HL-60 (cell line): ENCODE measurements at places on chromosomes 4 and X.

- no peak for DNase-seq
Observed at GRCh38 chrX:37678574-37678973, 7.0 kb upstream of the XK start.

GRCh38 chr4:13816472-13816871 lies 188.9 kb upstream of the BOD1L1 start:
- no peak for DNase-seq

- DNase-seq: no peak
Observed at GRCh38 chrX:148492057-148492456, 8.4 kb upstream of the AFF2 start.

DNA sequence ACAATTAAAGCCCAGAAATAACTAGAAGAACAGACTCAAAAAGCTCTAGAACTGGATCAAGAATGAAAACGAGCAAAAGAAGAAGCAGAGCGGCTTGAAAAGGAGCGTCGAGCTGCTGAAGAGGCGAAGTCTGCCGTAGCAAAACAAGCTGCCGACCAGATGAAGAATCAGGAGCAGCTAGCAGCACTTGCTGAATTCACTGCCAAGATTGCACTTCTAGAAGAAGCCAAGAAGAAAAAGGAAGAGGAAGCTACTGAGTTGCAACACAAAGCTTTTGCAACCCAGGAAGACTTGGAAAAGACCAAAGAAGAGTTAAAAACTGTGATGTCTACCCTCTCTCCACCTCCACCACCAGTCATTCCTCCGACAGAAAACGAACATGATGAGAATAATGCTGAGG lies 56.1 kb upstream of the PPP4R3C start:
- no peak for DNase-seq

GRCh38 chr4:81180916-81181315 lies 34.1 kb downstream of the PRKG2 start:
- no peak for DNase-seq

- DNase-seq: no peak
Observed at GRCh38 chr4:86038037-86038436, 321.8 kb downstream of the MAPK10 start.

DNA sequence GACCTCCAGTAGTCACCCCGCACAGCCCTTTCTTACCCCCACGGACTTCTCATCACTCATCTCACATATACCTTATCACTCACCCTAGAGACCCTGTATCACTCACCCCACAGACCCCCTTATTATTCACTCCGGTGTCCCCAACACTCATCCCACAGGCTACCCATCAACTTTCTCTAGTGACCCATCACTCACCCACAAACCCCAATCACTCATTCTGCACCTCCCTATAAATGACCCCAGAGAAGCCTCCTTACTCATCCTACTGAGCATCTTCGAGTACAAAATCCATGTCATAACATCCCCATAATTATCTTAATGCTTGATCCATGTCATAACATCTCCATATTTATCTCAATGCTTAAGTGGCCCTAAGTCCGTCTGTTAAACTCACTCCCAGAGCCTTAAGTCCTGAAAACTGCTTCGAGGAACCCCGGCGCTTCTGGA lies 934 bp downstream of the ZNF41 start:
- no peak for DNase-seq

GRCh38 chr4:108109997-108110416 lies 58.7 kb downstream of the LEF1 start:
- DNase-seq: no peak

DNA sequence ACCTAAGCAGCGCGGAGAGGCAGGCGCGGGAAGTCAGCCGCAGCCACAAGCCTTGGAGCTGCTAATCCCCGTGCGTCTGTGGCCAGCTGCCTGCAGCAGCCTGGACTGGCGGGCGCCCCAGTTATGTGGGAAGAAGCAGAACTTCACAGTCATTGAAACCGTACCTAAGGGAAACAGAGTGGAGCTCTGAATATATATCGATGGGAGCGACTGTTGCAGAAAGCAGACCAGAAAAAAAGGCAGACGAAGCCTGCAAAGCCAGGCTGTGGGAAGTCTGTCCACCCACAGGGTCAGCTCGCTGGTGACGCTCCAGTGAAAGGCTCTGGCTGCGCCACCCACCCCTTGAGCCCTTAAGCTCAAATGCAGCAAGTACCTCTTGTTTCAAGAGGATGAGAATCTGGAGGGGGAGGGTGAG lies 24.7 kb downstream of the KCNE5 start:
- peak; percentile 62 for DNase-seq

GRCh38 chr4:172826861-172827260 lies 341.8 kb upstream of the GALNT7 start:
- DNase-seq: no peak
